ENCODE measurements at places on chromosomes 3 and 15. TPM values are rescaled to one million over a fixed set of nuclear protein-coding genes. Genes with fewer than 3 reads are reported as not detected.

The DUOX1 gene
- total RNA-seq: 0.22 TPM

The FRMD5 gene
- total RNA-seq: not detected

The COL6A5 gene
- total RNA-seq: 4.9 TPM

The CAMP gene
- total RNA-seq: 0.22 TPM

The SH2D7 gene
- total RNA-seq: not detected

The RTP4 gene
- not detected for total RNA-seq
